ENCODE measurements at places on chromosomes 2 and 18.

DNA sequence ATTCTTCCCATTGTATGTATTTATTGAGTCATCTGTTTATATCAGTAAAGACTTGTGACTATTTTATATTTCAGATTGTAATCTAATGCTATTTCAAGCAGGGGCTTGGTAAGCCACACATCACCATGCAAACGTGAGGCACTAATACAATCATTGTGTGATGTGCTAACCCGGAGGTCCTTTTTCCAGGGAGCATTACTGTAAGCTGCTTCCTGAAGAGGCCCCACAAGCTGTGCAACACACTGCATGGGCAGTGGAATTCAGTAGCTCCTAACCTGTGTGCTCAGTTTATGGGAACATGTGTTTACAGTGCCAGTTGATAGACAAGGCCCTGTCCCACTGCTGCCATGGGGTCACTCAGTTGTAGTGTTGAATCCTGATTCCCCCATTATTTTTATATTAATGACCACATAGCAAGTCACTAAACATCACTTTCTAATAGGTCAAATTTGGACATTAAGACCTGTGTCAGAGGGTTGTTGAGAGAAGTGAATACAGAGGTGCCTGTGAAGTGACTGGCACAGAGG lies 162.9 kb downstream of the FHOD3 start:
- no peak for DNase-seq

DNA sequence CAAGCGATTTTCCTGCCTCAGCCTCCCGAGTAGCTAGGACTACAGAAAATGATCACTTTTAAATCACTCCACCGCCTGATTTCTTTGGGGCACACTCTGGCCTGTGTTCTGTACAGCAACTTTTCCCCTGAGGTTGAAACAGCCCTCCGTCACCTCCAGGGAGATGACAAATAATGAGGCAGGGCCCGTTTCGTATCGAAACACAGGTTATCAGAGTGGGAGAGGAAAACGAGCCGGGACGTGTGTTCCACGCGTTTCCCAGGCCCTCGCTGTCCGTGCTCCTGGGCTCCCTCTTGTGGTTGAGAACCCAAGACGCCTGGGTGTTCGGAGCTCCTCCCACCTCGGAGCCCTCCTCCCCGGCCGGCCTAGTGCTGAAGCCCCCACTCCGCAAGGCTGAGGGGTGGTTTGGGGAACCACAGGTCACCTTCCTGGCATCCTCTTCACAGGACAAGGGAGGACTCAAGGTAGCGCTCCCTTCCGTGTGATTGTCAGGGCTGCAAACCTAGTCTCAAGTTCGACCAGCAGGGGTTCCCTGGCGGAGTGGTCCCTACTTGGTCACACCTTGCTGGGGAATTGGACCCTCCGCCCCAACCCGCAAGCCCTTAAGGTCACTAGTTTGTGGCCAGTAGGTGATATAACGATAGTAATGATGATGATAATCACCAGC lies 12.8 kb downstream of the ATP6V1B1 start:
- DNase-seq = peak; percentile 80

DNA sequence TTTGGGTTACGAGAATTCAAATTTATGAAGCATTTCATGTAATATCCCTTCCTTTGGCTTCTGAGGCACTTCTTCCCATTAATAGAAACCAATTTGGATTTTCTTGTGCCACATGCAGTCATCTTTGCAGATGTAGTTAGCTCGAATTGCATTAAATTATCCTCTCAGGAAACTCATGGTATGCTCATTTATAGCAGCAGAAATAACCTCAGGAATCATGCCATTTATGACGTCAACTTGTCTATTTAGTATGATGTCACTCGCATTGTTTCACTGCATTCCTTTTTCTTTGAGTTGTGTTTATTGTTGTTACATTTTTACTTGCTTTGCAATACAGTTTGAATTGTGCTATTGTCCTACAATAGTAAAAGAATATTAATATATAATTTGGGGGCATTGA lies 163.8 kb downstream of the RBM43 start:
- no peak for DNase-seq

GRCh38 chr2:148570989-148571388 lies 73.6 kb upstream of the EPC2 start:
- DNase-seq = no peak

DNA sequence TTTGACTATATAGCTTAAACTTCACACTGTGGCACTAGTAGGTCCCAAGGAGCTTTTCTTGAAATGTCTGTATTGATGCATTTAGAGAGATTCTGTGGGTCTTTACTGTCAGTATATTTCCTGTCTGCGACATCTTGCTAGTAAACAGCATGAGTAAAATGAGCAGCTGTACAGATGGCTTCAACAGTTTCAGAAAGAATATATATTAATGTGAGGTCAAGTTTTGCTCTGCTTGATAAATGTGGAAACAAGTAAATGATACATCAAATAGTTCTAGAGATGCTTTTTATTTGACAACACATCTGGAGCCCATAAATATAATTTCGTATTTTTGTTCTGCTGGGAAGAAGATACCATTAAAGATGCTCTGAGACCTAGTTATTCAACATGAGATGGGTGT lies 310.9 kb upstream of the COL3A1 start:
- DNase-seq = no peak

DNA sequence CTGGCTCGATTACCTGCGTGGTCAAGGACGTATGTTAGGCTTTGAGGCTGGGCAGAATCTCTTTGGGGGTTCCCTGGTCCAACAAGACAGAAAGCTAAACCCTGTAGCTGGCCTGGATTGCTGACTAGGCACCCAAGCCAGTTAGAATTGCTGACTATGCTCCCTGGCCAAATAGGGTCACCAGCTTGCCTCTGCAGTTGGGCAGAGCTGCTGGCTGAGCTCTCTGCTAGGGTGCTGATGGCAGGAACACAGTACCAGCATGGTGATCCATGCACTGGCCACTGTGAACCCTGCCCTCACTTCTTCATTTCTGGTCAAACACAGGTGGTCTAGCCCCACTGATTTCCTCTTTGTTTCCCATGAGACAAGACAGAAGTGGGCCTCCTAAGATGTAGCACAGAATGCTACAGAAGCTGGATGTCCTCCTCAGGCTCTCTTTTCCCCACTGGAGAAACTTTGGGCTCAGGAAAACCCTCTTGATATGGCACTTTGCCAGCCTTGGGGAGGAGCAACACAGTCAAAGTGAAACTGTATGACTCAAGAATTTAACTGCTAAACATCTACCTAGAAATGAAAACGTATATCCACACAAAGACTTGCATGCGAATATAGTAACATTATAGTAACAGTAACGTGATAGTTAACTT lies 20.8 kb downstream of the SP140L start:
- peak; percentile 30 for DNase-seq

DNA sequence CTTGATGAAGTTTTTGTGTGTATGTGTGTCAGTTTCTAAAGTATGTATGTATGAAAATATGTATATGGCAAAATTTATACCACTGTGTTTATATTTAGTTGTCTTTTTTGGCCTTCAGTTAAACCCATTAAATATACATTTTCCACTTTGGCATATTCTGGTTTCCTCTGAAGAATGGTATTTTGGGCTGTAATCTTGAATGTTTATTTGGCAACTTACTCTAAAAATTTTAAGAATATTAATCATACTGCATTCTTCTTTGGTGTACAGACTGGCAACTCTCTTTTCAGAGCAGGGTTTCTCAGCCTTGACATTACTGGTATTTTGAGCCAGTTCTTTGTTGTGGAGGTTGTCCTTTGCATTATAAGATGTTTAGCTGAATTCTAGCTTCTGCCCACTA lies 27.9 kb upstream of the CCBE1 start:
- no peak for DNase-seq

GRCh38 chr2:152238016-152238415 lies 62.5 kb upstream of the STAM2 start:
- no peak for DNase-seq

GRCh38 chr2:163657281-163657656 lies 78.5 kb downstream of the FIGN start:
- no peak for DNase-seq

GRCh38 chr2:168210895-168211570 lies 36.4 kb downstream of the STK39 start:
- DNase-seq = no peak

DNA sequence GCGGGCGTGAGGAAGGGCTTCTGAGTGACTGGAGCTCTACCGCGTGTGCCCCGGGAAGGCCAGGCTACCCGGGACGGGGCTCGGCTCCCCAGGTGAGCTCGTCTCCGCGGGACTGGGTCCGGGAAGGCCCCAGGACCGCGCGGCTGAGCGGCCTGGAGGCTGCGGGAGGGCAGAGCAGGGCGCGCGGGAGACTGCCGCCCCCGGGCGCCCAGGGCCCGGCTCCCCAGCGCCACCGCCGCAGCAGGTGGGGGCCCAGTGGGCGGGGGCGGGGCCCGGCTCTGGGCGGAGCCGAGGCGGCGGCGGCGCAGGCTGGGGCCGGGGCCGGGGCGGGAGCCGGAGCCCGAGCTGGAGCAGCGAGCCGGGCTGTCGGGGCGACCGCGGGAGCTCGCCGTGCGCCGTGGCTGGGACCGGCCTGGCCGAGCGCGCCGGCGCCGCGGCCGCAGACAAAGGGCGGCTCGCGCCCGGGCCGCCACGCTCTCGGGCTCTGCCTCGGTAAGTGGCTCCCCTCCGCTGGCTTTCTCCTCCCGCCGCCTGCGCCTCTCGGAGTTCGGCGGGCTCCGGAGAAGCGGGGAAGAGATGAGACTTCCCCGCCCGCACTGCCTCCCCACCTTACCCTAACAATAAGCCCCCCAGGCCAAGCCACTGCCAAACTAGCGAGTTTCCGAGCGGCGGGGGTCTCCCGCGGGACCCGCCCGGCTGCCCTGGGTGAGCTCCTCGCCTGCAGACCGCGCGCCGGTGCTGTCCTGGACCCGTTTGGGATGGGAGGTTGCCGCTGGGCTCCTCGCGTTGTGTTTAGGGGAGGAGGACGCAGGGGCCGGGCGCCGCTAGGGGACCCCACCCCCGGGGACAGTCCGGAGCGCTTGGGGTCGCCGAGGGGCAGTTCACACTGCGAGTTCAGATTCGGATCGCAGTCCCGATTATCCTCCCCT lies at the start of gene MAPK4:
Gene MAPK4 (plus strand): TSS at position 336 of the 929 bp plus-strand sequence. CDS start 103,872 bp downstream, outside the sequence.
- no peak for DNase-seq

GRCh38 chr2:71552356-71552755 lies 99.0 kb downstream of the DYSF start:
- no peak for DNase-seq

GRCh38 chr2:198097630-198098029 lies 293.2 kb downstream of the PLCL1 start:
- no peak for DNase-seq

DNA sequence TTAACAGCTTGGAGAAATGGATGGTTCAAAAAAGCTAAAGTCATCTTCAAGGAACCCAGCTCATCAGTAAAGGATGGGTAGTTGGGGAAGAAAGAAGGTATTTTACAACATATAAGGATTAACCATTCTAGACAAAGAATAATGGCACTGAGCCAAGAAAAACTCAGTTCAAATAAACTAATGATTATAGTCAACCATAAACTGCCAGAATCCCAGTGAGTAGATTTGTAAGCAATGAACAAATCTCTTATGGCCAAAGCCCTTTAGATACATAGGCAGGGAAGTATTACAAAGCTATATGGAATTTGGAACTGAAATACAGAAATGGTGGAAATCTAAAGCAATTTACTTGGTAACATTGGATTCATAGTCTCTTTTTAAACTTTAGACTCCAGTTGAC lies 92.4 kb upstream of the ZFP36L2 start:
- no peak for DNase-seq

- peak; percentile 82 for DNase-seq
Observed at GRCh38 chr18:31942999-31943877, at the start of gene TRAPPC8. Gene TRAPPC8 (minus strand): TSS chr18:31943128. CDS start chr18:31942764, 364 bp downstream.

GRCh38 chr2:134250840-134251461 lies 2.9 kb upstream of the MGAT5 start:
- no peak for DNase-seq

DNA sequence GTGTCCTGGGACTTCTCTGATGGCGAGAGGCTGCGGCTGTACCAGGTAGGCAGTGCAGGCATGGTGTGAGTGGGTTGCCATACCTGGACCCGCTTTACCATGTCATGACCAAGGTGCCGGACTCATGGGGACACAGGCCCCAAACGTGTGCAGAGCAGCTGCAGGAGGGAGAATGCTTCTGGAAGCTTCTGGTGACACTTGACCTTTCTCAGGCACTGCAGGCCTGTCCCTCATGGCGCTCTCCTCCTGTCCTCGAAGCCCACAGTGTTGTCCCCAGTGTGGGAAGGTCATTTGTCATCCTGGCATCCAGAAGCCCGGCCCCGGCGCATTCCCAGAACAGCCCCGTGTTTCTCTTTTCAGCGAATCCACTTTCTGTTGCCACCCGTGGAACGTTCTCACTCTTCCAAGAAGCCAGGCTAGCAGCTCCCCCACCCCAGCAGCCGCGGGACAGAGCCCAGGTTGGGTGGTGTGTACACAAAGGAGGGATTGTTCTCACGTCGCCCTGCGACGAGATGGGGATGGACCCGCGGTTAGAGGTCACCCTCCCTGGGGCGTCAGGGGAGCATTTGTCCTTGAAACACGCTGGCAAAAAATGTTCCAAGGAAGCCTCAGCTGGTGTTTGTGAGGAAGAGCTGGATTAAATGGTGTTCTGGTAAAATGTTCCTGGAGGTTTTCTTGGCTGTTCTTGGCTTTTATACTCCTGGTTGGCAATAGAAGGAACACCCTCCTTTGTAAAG lies 43.7 kb downstream of the SH3BP4 start:
- DNase-seq = no peak

GRCh38 chr2:85754313-85755095 lies 713 bp downstream of the ATOH8 start:
- DNase-seq = peak; percentile 13

- DNase-seq = no peak
Observed at GRCh38 chr2:178208817-178209216, 14.5 kb downstream of the OSBPL6 start.

- no peak for DNase-seq
Observed at GRCh38 chr2:30677231-30677630, 130.0 kb downstream of the CAPN13 start.

GRCh38 chr2:120331903-120332302 lies 14.0 kb upstream of the INHBB start:
- no peak for DNase-seq

- DNase-seq = no peak
Observed at GRCh38 chr2:5035057-5035488, 657.1 kb upstream of the SOX11 start.

DNA sequence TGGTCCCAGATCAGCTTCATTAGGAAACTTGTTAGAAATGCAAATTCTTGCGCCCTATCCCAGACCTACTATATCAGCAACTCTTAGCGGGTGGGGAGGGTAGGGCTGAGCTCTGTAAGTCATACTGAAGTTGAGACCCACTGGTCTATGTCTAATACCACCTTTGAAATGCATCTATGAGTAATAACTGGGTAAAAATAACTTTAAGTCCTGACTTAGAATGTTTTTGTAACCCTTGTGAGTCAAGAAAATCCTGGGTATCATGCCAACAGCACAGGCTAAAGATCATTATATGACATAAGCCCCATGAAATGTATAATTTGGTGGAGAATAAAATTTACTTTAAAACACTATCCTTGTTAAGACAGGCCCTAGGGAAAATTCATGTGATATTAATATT lies 41.4 kb downstream of the PRKD3 start:
- DNase-seq = no peak

- DNase-seq = no peak
Observed at GRCh38 chr2:109460553-109461324, 153.0 kb downstream of the SEPTIN10 start.

- DNase-seq = no peak
Observed at GRCh38 chr2:74979844-74980243, 21.4 kb downstream of the POLE4 start.
